HCT116 (cell line): ENCODE measurements at places on chromosomes 3 and 15.

- no peak for DNase-seq
Measured at GRCh38 chr3:17515445-17516234, 226.8 kb downstream of the TBC1D5 start.

GRCh38 chr3:3806856-3807255 is 7.6 kb downstream of the LRRN1 start:
- no peak for DNase-seq

DNA sequence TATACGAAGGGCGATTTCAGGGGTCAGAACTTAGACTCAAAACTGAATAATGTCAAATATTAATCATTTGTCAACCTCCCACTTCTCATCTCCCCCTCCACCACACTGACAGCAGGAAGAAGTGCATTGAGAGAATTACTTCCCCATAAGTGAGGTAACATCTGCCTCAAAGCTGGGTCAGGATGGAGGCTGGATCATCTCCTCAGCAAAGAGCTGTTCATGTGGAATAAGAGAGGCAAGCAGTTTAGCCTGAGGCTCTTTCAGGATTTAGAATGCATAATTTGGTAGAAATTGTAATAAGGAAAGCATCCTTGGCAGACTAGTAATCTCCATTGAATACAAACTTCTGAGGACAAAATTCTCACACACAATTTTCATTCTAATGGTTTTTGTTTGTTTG is 512.1 kb downstream of the ROBO1 start:
- DNase-seq: no peak

GRCh38 chr3:103158183-103158582 is 723.4 kb downstream of the ZPLD1 start:
- DNase-seq: no peak

- DNase-seq: peak; percentile 55
Measured at GRCh38 chr3:66276705-66277274, 56.0 kb downstream of the SLC25A26 start.

- DNase-seq: no peak
Measured at GRCh38 chr15:36596915-36597314, 17.5 kb downstream of the CDIN1 start.

DNA sequence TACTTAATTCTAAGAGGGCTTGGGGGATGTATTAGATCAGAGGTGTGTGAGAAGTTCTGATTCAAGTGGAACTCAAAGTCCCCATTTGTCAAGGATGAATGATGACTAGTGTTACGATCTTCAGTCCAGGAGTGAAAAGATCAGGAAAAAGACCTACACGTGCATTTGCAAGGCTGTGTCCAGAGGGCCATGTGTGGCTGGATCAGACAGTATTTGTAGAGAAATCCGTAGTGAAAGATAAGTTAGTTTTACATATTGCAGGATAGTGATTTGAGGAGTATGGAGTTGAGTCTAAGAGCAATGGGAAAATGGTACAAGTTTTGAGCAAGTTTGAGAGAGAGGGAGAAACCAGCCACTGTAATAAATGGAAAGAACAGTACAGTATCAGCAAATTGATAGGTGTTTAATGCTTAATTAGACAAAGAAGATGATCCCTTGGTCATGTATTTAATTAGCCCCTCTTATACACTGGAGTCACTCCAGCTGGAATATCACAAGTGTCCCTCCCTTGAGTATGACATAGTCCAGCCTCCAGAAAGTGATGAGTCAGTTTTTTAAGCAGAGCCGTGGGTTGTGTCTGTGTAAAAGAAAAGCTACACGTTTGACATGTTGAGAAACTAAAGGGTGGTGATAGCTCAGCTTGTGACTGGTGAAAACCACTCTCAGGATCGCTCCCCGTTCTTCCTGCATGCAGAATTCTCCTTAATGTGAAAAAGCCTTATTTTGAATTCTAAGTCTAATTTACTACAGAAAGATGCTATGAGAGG is 348.8 kb downstream of the ROBO1 start:
- no peak for DNase-seq

- no peak for DNase-seq
Measured at GRCh38 chr3:98801043-98801747, 38.1 kb downstream of the ST3GAL6 start.

DNA sequence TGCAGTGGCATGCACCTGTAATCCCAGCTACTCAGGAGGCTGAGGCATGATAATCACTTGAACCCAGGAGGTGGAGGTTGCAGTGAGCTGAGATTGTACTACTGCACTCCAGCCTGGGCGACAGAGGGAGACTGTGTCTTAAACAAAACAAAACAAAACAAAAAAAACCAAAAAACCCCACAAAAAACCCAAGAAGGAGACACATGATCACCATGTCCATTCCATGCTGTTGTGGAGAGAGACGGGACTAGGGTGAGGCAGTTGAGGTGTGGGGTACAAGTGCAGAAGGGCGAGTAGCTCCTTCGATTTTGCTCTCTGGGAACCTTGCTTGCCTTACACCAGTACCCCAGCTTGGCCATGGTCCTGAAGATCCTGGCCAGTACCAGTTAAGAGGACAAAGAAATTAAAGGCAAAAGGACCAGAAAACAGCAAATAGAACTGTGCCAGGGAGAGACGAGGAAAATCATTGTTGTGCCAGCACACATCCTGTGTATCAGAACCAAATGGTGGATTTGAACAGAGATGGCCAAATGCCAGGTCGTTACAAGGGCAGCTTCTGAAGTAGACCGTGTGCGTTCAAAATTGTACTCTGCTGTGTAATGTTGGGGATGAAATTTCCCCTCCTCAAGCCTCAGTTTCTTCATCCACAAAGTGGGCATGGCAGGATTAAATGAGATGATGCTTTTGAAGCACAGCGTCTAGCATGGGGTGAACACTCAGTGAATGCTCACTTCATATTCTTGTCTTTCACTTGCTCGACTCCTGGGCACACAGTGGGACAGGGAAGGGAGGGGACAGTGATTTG is 42.9 kb upstream of the CTSH start:
- DNase-seq: no peak

DNA sequence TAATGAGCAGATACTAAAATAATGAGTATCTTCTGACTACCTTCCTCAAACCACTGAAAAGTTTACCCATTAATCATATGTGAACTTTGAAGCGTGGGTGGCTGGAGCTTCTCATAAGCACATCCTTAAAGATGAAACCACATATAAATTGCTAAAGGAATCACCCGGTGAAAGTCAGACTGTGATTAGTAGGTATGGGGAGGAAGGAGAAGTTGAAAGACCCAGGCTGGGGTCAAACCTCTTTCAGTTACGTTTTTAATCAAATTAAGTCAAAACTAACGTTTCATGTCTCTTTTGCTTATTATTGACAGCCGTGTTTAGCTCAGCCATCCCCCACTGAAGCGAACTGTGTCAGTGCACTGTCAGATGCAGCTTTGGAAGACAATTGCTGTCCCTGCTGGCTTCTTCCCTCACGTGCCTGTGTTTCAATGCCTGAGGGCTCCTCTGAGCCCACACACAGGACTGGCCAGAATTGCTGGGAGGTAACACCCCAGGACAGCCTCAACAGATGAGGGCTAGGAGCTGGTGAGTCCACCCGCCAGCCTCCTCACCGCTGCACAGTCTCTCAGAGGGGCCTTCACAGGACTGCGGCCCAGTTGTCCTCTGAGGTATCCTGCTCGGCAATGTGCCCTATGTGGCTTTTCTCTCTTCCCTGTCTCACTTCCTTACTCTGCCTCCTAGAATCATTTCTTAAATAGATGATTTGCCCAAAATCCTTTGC is 29.3 kb upstream of the SH3BP5 start:
- DNase-seq: no peak

- DNase-seq: no peak
Measured at GRCh38 chr3:138072796-138073195, 42.6 kb downstream of the DZIP1L start.

DNA sequence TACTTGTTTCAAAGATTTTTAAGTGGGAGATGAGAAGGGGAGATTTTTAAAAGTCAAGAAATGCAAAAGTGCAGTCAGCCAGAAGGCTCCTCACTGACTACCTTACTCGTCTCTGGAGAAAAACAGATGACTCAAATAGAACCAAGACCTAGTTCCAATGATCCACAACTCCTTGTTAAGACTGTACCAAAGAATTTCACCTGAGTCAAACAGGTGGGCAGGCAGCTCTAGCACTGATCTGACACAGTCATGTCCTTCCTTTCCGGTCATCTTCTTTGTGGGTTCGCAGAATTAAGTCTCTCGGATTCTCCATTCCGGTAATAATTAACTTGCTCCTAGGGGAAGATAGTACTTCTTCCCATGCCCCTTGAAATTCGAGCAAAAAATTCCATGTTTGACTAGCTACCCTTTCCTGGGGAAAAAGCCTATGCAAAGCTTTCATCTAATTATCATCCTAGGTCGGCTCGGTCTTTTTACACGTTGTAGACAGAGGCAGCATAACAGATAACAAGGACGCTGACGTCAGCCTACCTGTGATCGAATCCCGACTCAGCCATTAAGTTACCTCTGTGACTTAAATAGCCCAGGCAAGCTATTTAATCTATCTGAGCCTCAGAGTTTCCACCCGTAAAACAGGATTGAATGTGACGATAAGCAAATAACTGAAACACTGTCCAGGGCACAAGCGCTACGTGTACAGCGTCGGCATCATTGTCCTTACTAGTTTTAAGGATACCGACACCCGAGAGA is 758 bp downstream of the SELENOK start:
- DNase-seq: peak; percentile 41

DNA sequence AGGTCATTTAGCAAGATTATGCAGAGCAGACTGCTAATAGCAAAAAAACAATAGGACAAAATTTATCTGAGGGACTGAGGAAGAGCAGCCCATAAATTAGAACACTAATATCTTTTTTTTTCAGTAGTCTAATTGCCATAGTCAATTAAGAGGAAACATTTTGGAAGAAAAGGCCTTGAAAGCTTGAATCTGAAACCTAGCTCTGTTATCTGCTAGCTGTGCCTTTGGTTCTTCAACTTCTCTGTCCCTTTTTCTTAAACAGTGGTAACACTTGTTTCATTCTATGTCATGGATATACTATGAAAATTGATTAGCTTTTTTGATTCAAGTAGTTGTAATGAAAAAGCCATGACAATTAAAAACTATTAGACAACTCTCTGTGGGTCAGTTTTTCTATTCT is 1.7 kb downstream of the ATR start:
- no peak for DNase-seq

- no peak for DNase-seq
Measured at GRCh38 chr3:42051384-42052131, 39.6 kb upstream of the TRAK1 start.

DNA sequence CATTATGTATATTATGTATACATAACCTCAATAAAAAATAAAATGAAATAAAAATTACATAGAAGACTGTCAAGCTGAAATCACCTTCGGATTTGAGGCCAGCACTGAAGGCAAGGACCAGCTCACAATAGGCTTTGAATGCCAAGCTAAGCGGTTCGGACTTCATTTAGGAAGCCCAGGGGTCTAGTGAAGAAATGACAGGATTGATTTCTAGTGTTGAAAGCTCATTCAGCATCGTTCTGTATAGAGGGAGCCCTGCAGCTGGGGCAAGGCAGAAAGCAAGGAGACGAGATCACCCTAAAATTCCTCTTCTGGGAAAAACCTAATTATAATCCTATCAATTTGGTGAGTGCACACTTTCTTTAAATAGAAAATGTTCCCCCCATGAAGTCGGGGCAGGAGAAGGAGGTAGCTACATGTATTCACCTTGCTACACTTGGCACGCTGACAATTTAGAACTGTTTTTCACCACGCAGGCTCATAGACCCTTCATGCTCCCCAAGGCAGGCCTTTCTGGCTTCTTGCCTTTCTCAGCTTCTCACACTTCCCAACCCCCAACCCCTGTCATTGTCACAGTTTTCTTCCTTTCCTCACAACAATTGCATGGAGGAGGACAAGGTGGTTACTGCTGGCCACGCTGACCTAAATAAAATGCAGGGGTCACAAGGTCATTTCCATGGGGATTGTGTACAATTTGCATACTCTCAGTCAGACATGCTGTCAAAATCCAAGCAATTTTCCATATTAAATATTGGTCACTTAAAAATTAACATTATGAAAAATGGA is 44.4 kb upstream of the SSR3 start:
- no peak for DNase-seq

- no peak for DNase-seq
Measured at GRCh38 chr15:75902129-75902557, 1.5 kb upstream of the FBXO22 start.

- no peak for DNase-seq
Measured at GRCh38 chr3:140152851-140153639, 218.1 kb downstream of the CLSTN2 start.

DNA sequence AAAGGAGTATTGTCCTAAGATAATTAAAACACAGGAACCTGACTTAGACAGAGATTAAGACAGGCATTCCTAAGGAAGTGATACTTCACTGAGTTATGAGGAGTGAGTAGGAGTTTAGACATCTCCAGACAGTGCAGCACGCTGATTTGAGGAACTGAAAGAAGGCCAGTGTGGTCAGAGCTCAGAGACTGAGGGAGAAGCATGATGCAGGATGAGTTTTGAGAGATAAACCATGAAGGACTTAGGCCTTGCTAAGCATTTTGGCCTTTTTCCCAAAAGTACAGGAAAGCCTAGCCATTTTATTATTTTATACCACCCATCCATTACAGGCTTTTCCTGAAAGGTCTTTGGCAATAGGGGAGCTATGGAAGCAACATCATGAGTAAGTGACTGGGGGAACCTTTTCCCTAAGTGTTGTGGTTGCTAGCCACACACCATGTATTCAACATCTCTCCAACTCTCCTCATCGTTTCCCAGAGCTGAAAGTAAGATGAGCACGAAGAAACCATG is 375.6 kb upstream of the TPRG1 start:
- no peak for DNase-seq

DNA sequence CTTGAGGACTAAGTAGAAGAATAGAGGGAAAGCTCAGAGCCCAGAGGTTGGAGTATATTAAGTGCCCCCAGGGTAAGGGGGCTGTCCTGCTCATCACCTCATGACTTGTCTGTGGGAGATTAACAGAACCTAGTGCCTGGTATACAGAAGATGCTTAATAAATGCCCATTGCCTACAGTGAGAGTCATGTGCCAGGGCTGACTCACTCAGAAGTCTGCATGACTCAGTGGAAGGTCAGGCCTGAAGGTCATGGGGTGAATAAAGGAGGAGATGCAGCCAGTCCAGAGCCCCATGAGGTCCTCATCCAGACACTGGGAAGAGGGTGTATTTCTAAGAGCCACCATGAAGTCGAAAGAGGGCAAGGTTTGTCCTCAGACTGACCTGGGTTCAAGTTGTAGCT is 62.5 kb upstream of the TLE3 start:
- DNase-seq: no peak

- no peak for DNase-seq
Measured at GRCh38 chr15:25504307-25504706, 65.5 kb upstream of the UBE3A start.

DNA sequence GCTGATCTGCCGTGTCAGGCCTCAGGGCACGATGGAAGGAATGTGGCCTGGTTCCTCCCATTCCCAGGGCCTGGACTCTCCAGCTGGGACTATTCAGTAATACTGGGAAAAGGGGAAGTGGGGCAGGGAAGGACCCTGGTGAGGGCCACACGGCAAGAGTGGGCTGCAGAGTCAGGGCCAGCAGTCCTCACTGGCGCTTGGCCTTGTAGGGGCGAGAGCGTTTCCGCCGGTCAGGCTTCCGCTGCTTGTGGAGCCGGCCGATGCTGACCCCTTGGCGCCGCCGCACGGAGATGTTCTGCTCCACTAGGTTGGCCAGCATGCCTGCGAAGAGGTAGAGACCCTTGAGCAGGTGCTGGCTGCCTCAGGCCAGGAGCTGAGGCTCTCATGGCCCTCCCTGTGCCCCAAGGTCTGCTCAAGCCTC is 42.8 kb downstream of the SEMA3G start:
- DNase-seq: no peak
